Spleen (tissue), 13 donors: ENCODE measurements at places on chromosomes 1 and 21.

- no peak for DNase-seq
These were observed 1.1 kb downstream of the PSRC1 start for GRCh38 chr1:109281680-109282496.

GRCh38 chr1:103469801-103470200 lies 55.7 kb upstream of the RNPC3 start:
- DNase-seq, result no peak

DNA sequence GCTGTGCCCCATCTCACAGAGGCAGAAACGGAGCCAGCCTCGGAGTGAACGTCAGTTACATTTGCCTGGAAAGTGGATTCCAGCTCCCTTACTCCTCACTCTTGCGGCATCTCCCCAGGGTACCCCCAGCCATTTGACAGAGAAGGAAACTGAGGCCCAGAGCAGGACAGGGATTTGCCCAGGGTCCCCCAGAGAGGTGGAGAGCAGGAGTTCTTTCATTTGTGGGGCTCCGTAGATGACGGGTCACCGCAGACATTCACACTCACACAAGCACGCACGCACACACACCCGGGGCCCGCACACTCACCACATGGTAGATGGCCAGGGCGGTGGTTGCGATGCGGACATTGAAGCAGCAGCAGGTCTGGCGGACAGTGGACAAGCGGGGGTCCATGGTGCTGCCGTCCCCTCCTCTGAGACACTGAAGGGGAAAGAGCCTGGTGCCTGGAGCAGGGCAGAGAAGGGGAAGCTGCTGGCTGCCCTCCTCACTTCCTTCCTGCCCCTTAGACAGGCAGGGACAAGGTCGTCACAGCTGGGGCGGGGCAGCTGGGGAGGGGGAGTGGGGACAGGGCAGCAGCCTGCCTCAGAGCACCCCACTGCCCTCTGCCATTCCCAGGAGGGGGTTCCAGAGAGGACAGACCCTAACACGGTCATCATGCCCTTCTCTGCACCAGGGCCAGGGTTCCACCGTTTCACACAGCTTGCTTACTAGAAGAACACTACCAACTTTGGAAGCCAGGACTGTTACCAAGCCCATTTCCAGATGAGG lies at the start of gene LAPTM5:
Gene LAPTM5, minus strand, starts transcription at position 423 of the 769 bp plus-strand sequence. Its CDS starts 29 bp downstream, at position 394.
- DNase-seq, result peak; percentile 98

DNA sequence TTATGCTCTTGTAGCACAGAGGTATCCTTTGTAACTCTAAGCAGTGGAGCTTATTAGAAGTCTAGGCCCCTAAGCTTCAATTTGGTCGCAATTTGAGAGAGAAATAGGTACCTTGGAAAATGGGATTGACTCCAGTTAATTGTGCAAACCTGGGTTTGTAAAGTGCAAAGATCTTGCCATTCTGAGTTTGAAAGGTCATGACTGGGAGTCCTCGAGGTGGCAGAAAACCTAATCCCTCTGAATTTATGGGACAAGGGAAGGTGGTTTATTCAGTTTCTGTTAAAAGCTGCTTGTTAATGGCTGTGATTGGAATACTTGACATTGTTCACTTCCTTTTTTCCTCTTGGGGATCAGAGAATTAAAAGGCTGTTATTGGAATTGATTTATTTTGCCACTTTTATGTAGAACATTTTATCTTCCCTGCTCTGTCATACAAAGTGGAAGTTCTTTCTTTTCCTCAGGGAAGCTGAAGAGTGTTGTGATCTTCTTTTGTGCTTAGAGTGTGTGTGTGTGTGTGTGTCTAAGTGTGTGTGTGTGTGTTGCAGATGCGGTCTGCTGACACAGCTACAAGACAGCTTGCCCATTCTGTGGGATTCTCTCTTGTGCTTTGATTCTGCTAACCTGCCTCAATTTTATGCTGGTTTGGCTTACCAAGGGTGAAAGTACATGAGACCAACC lies 144.5 kb downstream of the SPATA46 start:
- DNase-seq, result no peak

DNA sequence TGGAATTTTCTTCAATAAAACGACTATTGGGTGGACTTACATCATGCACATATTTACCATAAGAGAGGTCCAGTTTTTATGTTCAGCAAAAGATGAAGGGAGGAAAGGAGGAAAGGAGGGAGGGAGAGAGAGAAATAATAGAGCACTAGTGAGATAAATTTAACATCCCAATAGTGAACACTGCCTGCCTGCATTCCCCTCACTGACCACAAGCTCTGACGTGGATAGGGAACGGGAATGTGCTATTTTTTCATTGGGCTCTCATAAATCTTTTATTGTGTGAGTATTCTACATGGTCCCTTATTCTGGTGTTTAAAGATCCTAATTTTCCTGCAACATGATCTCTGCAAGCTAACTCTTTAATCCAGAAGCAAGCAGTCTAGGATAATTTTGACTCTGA lies 82.1 kb downstream of the TTC3 start:
- no peak for DNase-seq

DNA sequence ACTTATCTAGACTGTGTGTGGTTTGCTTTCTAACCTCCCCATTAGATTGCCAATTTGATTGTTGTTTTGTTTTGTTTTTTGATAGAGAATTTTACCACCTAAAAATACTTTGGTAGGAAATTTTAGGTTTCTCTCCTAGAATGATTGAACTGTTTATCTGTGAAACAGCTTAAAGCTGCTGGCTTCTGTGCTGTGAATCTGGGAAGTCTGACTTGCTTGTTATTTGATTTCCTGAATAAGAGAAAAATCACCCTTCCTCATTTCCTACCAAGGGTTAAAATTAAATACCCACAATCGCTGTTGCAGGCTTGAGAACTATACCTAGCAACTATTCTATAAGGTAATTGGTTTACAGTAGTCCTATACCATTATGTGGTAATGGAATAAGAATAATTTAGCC lies 198.9 kb upstream of the CACYBP start:
- DNase-seq, result no peak

DNA sequence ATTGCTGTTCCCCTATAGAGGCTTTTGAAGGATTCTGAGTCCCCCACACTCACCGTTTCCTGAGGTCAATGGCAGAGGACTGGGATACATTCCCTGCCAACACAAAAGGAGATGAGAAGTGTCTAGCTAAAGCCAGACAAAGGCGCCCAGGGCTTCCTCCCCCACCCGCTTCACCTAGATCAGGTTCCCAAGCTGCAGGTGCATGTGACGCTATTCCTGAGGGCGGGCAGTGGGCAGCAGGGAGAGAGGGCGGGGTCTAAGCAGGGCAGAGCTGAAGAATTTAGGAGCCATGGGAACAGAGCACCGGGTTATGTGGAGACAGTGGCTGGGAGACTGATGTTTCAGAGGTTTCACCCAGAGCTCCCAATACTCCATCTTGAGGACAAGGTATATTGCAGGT lies 6.0 kb upstream of the ARHGEF2 start:
- no peak for DNase-seq

GRCh38 chr1:244080343-244080929 lies 29.4 kb downstream of the ZBTB18 start:
- DNase-seq, result no peak

DNA sequence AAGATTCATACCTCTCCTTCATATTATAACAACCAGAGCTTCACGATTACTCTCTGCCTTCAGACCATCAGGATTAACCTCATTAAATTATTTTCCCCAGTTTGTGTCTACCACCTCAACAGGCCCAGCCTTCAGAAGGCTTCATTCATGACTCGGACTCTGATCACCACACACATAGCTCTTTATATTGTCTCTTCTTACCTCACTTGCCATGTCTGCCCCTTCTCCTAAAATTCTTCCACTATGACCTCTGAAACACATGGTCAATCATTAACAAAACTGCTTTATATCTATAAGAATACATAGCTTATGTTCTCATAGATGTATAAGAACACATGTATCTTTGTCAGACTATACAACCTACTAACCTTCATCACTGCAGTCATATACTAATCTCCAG lies 79.8 kb downstream of the USP1 start:
- no peak for DNase-seq

- no peak for DNase-seq
These were observed 30.3 kb downstream of the ASPM start for GRCh38 chr1:197116156-197116555.

DNA sequence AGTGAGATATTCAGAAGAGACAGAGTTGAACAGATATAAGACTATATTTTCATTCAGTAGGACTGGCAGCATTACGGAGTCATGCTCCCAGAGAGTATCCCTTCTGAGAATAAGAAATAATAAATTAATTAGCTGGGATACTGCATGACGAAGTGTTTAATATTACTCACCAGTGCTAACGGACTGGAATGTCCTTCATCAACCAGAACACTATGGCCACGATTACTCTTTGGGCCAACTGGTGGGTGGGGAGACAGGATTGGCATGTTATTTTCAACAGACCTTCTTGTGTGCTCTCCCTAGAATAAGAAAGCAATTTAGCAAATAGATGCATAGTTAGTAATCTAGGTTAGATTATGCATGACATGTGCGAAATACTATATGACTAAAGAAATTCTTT lies 32.4 kb downstream of the ERICH3 start:
- no peak for DNase-seq

- DNase-seq, result no peak
These were observed 44.5 kb downstream of the TIAM1 start for GRCh38 chr21:31299291-31300147.

- DNase-seq, result no peak
These were observed 56.3 kb upstream of the TENT5B start for GRCh38 chr1:27068922-27069321.

GRCh38 chr1:196193896-196194559 lies 414.2 kb downstream of the KCNT2 start:
- DNase-seq, result no peak

GRCh38 chr1:87155170-87155569 lies 173.5 kb upstream of the LMO4 start:
- no peak for DNase-seq

- DNase-seq, result peak; percentile 86
These were observed 2.7 kb downstream of the PIK3CD start for GRCh38 chr1:9654051-9654833.

DNA sequence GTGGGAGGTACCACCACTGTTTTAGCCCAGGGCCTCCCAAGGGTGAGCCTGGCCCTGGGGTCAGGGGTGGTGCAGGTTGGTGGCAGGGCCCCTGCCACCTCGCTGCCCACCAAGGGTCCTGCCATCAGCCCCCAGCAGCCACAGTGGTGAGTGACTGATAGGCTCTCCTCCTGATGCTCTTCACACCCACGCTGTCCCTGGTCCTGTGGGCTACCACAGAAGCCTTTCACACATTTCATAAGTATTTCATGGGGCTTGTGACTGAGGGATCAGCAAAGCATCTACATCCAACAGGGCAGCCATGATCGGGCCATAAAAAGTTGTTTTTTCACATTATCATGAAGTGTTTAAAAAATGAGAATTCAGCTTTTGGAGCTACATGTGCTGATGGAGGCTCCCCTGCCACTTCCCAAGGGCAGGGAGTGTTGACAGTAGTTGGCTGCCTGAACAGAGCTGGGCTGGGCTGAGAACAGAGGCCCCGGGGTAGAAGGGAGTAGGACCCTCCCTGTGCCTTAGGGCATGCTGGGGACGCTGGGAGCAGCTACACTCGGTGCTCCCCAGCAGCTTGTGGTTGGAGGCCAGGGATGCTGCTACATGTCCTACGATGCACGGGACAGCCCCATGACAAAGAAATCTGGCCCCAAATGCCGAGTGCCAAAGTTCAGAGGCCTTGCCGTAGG lies 73.1 kb upstream of the TMEM51 start:
- DNase-seq, result no peak

GRCh38 chr1:215797859-215798258 lies 230.8 kb downstream of the KCTD3 start:
- DNase-seq, result no peak

GRCh38 chr1:210647406-210648333 lies 319.0 kb downstream of the HHAT start:
- DNase-seq, result no peak

DNA sequence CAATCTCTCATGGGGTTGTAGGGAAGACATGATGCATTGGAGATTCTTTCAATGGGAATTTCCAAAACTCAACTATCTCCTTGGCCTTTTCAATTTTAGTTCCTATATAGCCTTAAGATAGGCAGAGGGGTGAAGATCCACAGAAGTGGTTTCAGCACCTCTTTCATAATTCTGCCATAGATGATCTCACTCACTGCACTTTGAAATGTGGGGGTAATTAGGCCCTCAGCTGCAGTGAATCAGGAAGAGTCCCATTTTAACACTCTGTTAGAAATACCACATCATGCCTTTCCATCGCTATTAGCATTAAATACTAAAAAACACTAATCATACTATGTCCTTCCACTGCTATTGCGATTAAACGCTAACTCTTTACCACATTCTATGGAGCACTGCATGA lies 25.1 kb upstream of the EEIG2 start:
- no peak for DNase-seq

GRCh38 chr21:45551316-45551715 lies 9.1 kb upstream of the SLC19A1 start:
- DNase-seq, result peak; percentile 53

- DNase-seq, result no peak
These were observed 33.7 kb downstream of the LRRC42 start for GRCh38 chr1:53979712-53980450.

GRCh38 chr1:168288311-168289052 lies 7.8 kb downstream of the TBX19 start:
- DNase-seq, result no peak

DNA sequence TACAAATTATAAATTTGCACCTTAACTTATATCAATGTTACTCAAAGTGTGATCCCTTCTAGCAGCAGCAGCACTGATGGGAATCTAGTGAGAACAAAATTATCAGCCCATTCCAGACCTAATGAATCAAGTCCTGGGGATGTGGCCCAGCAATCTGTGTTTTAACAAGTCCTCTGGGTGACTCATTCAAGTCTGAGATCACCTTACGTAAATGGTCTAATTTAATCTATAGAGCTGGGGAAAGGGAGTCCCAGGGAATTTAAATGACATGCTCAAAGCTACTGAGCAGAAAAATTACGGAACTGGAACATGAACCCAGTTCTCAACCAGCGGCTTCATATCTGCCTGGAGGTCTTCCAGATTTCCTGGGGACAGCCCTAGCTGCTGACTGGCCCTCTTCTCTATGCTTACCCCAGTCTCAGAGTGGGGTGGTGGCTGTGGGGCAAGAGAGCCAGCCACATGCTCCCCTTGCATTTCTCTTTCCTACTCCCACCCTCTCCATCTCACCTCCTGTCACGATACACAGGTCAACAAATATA lies 220.0 kb downstream of the TM2D1 start:
- DNase-seq, result no peak

DNA sequence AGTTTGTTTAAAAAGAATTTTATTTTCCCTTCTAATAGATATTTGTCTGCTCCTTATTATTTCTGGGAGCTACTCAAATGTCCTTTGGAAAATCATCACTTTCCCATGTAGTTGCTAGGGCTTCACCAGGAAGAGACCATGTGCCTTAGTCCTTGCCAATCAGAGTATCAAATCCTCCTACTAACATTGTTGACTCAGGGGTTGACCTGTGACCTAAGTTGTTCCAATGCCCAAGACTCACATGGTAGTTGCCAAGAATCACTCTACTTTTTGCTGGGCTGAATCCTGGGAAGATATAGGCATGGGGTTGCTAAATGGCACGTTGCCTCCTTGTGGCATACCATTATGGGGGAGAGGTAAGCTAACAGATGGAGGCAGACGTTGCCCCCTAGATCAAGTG lies 58.2 kb upstream of the FOXD3 start:
- DNase-seq, result no peak

GRCh38 chr21:36692835-36693488 lies 6.0 kb upstream of the SIM2 start:
- DNase-seq, result no peak

GRCh38 chr1:246591504-246591903 lies 25.2 kb downstream of the CNST start:
- no peak for DNase-seq

GRCh38 chr1:148160343-148161052 lies 8.4 kb upstream of the NBPF11 start:
- no peak for DNase-seq
